ENCODE measurements at places on chromosomes 16 and 17. TPM values are rescaled to one million over a fixed set of nuclear protein-coding genes. Genes with fewer than 3 reads are reported as not detected.

The KCNJ18 gene
- total RNA-seq, result not detected

- no peak for DNase-seq
Measured at GRCh38 chr16:69318911-69319289, 7.8 kb downstream of the VPS4A start.

GRCh38 chr17:21184570-21184969 is 29.4 kb downstream of the TMEM11 start:
- DNase-seq, result no peak

DNA sequence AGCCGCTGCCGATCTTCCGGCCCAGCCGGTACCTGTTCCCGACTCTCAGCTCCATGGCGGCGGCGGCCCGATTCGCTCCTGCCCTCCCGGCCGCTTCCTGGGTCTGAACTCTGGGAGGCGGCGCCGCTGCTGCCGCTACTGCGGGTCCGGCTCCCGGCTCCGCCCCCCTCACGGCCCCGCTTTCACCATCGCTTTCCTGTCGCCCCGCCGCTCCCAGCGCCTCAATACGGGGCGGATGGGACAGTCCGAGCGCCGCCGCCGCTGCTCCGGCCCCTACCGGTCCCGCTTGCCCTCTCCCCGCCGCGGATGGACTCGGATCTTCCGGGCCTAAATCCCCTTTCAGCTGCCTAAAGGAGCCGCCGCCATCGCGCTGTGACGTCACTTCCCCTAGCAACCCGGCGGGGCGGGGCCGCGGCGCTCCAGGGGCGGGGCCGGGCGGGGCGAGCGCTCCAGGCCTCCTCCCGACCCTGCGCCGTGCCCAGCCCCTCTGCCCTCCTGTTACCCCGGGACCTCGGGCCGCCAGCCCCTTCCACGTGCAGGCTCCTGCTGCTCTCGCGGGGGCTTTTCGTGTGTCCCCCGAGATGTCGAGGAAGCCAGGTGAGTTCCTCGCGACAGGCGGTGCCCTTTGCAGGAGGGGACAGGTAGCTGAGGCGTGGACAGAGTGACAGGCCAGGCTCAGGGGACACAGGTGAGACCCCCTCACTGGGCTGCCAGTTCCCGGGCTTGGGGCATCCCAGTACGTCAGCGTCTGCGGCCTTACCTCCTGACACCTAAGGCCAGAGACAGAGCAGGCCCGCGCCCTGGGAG is at the start of gene CSNK1D:
Gene CSNK1D (minus strand): TSS at position 374 of the 807 bp plus-strand sequence. CDS start 319 bp downstream, at position 55.
- DNase-seq, result peak; percentile 82

The AP1G1 gene
- total RNA-seq, result 146 TPM

- no peak for DNase-seq
Measured at GRCh38 chr17:3727041-3727440, 3.3 kb downstream of the HASPIN start.

DNA sequence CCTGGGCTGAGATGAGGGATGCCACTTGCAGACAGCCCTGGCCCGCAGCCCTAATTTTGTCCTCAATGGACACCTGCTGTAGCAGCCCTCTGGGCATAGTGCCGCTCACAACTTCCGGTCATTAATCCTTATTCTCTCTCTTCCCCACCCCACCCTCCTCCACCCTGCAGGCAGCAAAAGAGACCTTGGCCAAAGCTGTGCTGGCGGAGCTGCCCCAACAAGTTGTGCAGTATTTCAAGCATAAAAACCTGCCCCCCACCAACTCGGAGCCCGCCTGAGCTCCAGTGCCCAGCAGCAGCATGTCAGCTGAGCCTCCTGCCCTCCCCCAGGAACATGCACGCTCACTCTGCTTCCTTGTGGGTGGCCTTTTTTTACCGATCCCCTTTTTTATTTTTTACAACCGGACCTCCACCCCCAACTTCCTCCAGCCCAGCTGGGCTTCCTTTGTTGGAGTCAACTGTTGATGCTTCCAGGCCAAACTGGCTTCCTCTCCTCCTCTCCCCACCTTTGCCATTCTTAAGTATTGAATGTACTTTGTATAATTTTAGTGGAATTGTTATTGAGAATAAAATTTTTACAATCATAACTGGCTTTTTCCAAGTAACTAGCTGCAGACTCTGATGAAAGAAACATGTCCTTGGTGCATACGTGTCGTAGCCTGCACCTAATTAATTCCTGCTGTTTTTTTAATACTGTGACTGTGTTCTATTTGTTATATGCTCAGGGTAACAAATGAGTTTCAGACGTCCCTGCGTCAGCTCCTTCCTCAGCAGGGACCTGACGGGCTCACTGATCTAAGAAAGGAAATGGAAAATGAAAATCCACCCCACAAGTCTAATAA is 38.2 kb downstream of the PSME3IP1 start:
- peak; percentile 39 for DNase-seq

- DNase-seq, result no peak
Measured at GRCh38 chr17:35898283-35899070, 18.3 kb upstream of the CCL5 start.
